ENCODE measurements at places on chromosomes 7 and 10.
A peak's percentile ranks its signal among the peaks of the same experiment; 100 is the strongest.

DNA sequence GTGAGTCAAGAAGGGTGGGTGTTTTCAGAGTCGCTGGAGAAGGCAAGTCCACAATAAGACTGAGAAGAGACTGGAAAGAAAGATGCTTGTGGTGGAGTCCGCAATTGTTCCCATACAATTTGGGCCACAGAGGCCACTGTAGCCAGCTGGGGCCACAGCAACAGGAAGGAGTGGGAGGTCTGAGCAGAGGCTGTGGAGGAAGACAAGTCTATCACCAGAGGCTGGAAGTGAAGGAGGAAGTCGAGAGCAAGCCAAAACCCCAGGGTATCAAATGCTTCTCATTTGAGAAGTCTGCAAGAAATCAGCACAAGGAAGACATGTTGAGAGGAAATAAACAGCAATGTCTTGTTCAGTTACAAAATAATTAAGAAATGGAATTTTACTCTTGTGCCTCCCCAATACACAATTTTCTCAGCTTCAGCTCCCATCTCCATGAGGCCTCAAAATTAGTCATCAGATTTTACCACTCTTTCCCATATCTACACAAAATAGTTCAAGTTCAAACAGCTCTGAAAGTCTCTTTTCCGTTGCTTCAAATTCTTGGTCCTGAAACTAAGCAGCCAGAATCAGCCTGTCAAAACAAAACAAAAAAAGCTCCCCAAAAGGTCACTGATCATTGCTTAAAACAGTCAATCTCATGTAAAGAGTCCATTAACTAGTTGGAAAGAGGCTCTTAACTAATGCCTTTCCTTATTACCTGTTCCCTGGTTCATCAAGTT is 31.6 kb downstream of the SLC16A12 start:
- H3K4me1 ChIP-seq, result peaks cover 6% of the 10 kb centered on the region
- H3K27me3 ChIP-seq, result no peaks in the 10 kb centered on the region
- no peaks in the 10 kb centered on the region for H3K36me3 ChIP-seq
- no peak overlapping the region for H3K27ac ChIP-seq
- no peak overlapping the region for H3K4me3 ChIP-seq

DNA sequence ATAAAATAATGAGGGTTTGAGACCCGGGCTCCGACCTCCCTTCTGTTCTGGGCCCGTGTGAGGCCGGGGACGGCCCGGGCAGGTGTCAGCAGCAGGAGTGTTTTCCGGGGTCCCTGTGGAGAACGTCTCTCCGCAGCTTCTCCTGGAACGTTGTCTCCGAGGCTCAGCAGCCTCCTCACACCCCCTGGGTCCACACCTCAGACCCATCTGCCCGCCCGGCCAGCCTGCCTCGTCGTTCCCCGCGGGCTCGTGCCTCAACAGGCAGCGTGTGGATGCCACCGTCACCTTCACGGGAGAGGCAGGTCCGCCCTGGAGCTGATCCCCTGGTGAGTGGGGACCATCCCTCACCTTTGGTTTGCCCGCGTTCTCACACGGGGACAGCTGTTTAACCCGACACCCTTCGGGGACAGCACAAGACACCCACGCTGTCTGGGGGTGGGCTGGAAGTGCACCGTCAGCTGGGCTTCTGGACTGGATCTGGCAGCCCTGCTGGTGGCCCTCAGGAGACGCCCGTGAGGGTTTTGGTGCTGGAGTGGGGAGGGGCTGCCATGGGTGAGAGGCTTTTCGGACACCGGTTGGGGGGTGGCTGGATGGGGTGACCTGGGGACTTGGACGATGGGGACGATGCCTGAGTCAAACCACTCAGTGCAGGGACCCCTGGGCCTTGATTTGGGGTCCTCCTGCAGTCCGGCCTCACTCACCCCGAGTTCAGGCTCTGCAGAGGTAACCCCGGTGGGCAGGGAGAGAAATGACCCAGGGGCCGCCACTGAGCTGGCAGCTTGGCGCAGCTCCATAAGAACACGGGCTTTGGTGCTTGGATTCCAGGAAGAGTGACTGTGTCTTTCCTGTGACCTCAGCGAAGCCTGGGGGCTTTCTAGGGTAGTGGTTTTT is 131.7 kb downstream of the DNAJB6 start:
- no peak overlapping the region for H3K27ac ChIP-seq
- H3K4me1 ChIP-seq, result no peaks in the 10 kb centered on the region
- no peak for DNase-seq
- H3K4me3 ChIP-seq, result no peak overlapping the region

- no peaks in the 10 kb centered on the region for H3K27me3 ChIP-seq
- no peak for DNase-seq
- no peak overlapping the region for H3K27ac ChIP-seq
- H3K4me1 ChIP-seq, result no peaks in the 10 kb centered on the region
- no peaks in the 10 kb centered on the region for H3K36me3 ChIP-seq
Measured at GRCh38 chr7:94127026-94127425, 122.9 kb upstream of the BET1 start.

DNA sequence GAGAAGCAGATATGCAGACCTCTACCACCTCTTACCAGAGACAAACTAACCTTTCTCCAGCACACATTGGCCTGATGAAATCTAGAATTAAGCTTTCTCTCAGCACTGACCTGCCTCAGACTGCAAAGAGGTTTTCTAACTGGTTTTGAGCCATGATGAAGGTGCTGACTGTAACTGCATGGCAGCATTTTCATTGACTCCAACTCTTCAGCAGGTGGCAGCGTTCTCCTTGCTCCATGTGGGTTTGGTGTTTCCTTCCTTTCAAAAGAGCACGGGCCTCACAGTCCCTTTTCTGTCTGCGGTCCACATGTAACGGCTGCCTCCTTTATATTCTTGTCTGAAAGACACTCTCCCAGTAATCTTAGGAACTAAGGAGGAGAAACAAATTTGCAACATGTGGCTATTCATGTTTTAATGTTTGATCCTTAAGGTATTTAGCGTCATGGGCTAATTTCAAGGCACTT is 12.6 kb downstream of the KLLN start:
- H3K4me1 ChIP-seq, result peaks cover 8% of the 10 kb centered on the region
- H3K27me3 ChIP-seq, result peaks cover 4% of the 10 kb centered on the region
- H3K27ac ChIP-seq, result no peak overlapping the region
- no peak overlapping the region for H3K4me3 ChIP-seq
- peak; percentile 50 for DNase-seq

- no peaks in the 10 kb centered on the region for H3K36me3 ChIP-seq
- peaks cover 3% of the 10 kb centered on the region for H3K4me1 ChIP-seq
- no peak for DNase-seq
- no peak overlapping the region for H3K4me3 ChIP-seq
- H3K27ac ChIP-seq, result no peak overlapping the region
Measured at GRCh38 chr10:43980313-43980712, 331.6 kb upstream of the ZNF32 start.

GRCh38 chr7:30987178-30987577 is 23.4 kb downstream of the GHRHR start:
- peaks cover 16% of the 10 kb centered on the region for H3K27me3 ChIP-seq
- H3K4me1 ChIP-seq, result peaks cover 64% of the 10 kb centered on the region
- peaks cover 7% of the 10 kb centered on the region for H3K36me3 ChIP-seq
- H3K4me3 ChIP-seq, result no peak overlapping the region
- no peak overlapping the region for H3K27ac ChIP-seq

GRCh38 chr7:114821030-114821900 is 100.6 kb upstream of the MDFIC start:
- no peaks in the 10 kb centered on the region for H3K4me1 ChIP-seq
- no peak overlapping the region for H3K4me3 ChIP-seq
- H3K27me3 ChIP-seq, result no peaks in the 10 kb centered on the region
- H3K36me3 ChIP-seq, result no peaks in the 10 kb centered on the region
- H3K27ac ChIP-seq, result no peak overlapping the region

GRCh38 chr10:123149568-123150270 is 1.8 kb downstream of the HMX2 start:
- H3K4me3 ChIP-seq, result peak overlapping the region; percentile 85
- H3K4me1 ChIP-seq, result peaks cover 37% of the 10 kb centered on the region
- peaks cover 22% of the 10 kb centered on the region for H3K27me3 ChIP-seq
- no peaks in the 10 kb centered on the region for H3K36me3 ChIP-seq

DNA sequence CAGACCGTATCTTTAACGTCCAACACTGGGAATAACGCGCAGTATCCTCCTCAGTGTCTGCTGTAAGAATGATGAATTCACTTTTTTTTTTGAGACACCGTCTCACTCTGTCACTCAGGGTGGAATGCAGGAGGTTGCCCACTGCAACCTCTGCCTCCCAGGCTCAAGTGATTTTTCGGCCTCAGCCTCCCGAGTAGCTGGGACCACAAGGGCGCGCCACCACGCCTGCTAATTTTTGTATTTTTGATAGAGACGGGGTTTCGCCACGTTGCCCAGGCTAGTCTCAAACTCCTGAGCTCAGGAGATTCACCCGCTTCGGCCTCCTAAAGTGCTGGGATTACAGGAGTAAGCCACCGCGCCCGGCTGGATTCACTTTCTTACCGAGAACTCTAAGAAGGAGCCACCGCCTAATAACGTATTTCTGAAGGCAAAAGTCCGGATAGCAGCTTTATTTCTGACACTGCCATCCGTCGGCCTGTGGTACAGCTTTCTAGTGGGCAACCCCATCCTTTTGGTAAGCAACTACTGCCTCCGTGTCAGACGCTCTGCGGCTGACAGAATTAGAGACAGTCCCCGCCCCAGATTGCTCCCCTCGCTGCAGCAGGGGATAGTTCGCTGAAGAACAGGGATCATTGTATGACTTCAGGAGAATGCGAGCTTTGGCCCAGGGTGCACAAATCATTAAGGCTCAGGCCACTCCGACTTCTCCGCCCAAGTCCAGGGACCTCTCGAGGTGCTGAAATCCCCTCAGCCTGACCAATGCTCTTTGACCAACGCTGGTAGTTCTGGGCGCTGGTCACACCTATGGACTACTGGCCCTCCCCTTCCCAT is 662 bp downstream of the POLR3A start:
- H3K36me3 ChIP-seq, result peaks cover 27% of the 10 kb centered on the region
- H3K4me1 ChIP-seq, result peaks cover 23% of the 10 kb centered on the region
- H3K4me3 ChIP-seq, result peak overlapping the region; percentile 99
- peak overlapping the region; percentile 70 for H3K27ac ChIP-seq
- H3K27me3 ChIP-seq, result peaks cover 4% of the 10 kb centered on the region

DNA sequence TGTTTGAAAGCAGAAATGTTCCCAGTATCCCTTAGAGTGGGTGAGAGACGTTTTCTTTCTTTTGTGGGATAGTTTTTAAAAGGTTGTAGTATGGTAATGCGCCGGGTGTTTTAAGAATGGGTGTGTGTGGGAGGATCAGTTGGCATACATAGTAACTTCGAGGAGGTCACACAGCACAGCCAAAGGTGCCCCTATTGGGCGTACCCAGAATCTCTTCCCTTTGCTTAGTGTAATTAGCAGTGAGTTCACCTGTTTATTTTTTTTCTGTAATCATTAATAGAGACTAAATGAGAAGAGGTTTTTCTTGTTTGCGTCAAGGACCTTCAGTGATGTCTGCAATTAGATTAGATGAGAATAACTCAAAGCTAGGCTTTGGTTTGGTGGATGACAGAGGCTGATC is 1.5 kb downstream of the PLEKHA8 start:
- H3K4me3 ChIP-seq, result no peak overlapping the region
- no peak for DNase-seq
- H3K27ac ChIP-seq, result no peak overlapping the region
- H3K4me1 ChIP-seq, result peaks cover 33% of the 10 kb centered on the region
- H3K36me3 ChIP-seq, result no peaks in the 10 kb centered on the region

DNA sequence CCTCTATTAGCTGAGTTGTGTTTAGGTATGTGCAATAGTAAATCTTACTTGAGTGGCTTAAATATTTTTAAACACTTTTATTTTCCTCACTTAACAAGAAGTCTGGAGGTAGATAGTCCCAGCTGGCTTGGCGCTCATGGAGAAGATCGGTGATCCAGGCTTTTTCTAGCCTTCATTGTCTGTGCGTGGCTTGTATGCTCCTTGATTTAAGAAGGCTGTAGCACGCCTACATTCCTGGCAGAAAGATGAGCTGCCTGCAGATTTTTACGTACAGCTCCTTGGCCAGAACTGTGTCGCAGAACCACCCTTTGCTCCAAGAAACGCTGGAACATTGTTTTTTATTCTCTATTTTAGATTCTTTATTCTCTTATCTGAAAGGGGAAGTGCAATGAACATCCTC is 284.1 kb downstream of the KIF20B start:
- no peaks in the 10 kb centered on the region for H3K4me1 ChIP-seq
- H3K4me3 ChIP-seq, result no peak overlapping the region
- no peak overlapping the region for H3K27ac ChIP-seq
- no peaks in the 10 kb centered on the region for H3K27me3 ChIP-seq

GRCh38 chr10:130027716-130028464 is 63.8 kb upstream of the EBF3 start:
- peaks cover 13% of the 10 kb centered on the region for H3K27me3 ChIP-seq
- no peaks in the 10 kb centered on the region for H3K36me3 ChIP-seq
- no peak for DNase-seq

DNA sequence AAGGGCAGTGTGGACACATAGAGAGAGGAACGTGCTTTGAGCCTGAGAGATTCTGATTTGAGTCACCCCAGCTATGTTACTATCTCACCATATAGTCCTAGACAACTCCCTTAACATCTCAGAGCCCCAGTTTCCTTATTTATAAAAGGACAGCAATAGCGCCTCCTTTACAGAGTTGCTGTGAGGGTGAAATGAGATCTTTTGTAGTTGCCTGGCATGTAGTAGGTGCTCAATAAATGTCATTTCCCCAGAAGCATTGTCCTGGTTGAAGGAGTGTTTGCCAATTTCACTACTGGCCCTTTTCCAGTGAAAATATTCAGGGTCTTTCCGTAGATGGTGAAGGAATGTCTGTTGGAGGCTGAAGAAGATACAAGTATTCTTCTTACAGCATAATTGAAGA is 51.3 kb upstream of the FAM180A start:
- H3K36me3 ChIP-seq, result peaks cover 6% of the 10 kb centered on the region
- no peak for DNase-seq
- H3K4me1 ChIP-seq, result peaks cover 7% of the 10 kb centered on the region
- no peak overlapping the region for H3K4me3 ChIP-seq

- H3K4me1 ChIP-seq, result peaks cover 3% of the 10 kb centered on the region
- H3K4me3 ChIP-seq, result no peak overlapping the region
- no peak for DNase-seq
- peaks cover 5% of the 10 kb centered on the region for H3K36me3 ChIP-seq
- H3K27me3 ChIP-seq, result no peaks in the 10 kb centered on the region
- no peak overlapping the region for H3K27ac ChIP-seq
Measured at GRCh38 chr10:28569506-28570159, 36.7 kb downstream of the WAC start.

DNA sequence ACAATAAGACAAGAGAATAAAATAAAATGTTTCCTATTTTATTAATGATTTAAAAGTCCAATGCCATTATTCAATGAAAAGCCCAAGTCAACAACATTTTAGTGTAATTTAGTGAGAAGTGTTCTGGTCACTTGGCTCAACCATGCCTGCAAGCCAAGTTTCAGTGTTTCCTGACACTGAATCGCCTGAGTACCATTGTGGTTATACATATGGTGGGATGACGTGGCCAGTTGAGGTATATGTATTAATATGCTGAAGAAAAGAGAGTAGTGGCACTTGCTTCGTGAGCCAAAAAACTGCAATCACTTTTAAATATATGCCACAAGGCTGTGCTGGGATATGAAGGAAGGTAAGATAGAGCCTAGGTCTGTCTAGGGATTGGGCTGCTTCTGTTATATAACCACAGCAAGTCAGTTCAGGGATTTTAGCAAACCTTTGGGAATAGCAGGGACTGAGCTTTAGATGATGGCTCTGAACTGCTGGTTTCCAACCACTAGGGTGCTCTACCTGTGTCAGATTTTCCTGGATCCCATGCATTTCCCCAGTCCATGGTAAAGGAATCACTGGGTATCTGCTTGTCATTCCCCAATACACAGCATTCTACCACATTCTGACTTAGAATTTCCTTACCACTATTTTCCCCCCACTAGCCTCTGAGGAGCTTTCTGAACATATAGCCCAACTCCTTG is 214.0 kb upstream of the PRPS1L1 start:
- H3K27ac ChIP-seq, result no peak overlapping the region
- no peak overlapping the region for H3K4me3 ChIP-seq
- H3K4me1 ChIP-seq, result no peaks in the 10 kb centered on the region
- no peaks in the 10 kb centered on the region for H3K36me3 ChIP-seq
- DNase-seq, result no peak
- peaks cover 3% of the 10 kb centered on the region for H3K27me3 ChIP-seq

Data from endothelial cell (in vitro differentiated cells).